Stimulated activated CD4-positive, alpha-beta T cell treated with anti-CD3 and anti-CD28 coated beads, Interleukin-2, amount 100 ng/mL, for 48 hours (primary cell): ENCODE measurements at places on chromosomes 6 and 20.

- no peak for DNase-seq
These were observed 16.8 kb downstream of the LAMA4 start for GRCh38 chr6:112237595-112237994.

DNA sequence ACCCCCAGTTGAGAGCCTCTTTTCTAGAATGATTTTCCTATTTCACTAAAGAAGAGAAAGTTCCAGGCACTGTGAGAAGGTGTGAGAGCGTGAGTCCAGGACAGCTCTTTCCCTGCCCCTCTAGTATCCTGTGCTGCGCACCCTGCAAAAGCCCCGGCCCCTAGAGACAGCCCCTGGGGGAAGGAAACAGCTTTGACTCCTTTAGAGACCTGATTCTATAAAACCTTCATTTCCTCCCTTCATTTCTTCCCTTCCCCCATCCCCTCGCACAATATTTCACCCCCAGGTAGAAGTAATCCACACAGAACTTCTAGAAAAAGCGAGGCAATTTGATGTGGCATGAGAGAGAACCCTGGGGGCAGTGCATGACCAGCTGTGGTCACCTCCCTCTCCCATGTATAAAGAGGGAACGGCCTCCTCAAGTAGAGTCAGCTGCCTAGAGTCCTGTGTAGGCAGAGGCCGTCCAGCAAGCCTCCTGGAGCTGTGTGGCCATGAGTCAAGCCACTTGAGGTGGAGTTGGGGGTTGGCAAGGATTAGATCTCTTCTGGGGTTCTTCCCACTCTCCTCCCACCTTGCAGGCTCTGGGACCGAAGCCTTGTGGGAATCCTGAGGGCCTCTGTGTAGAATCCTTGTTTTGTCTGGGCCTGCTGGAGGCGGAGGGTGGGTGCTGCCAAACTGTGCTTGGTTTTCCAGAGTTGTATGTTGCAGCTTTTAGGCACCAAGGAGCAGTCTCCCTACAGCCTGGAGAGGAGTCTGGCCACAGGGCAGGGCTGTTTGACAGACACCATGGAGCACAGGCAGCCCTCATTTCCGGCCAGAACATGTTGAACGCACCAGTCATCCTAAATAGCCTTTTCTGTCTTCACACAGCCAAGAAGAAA is 41.7 kb downstream of the CHMP4B start:
- no peak for DNase-seq

DNA sequence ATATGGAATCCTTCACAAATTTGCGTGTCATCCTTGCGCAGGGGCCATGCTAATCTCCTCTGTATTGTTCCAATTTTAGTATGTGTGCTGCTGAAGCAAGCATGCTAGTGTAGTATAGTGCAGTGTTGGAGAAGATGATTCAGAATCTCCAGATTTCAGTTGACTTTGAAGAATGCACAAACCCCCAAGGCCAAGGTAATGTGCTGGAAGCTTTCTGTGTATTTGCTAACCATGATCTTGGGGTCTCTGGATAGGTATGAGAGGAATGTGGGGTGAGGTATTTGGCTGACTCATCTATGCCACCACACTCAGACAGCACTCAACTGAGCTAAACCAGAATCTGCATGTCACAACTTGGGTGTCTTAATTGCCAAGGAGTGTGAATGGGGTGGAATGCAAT is 42.6 kb upstream of the DEK start:
- no peak for DNase-seq

DNA sequence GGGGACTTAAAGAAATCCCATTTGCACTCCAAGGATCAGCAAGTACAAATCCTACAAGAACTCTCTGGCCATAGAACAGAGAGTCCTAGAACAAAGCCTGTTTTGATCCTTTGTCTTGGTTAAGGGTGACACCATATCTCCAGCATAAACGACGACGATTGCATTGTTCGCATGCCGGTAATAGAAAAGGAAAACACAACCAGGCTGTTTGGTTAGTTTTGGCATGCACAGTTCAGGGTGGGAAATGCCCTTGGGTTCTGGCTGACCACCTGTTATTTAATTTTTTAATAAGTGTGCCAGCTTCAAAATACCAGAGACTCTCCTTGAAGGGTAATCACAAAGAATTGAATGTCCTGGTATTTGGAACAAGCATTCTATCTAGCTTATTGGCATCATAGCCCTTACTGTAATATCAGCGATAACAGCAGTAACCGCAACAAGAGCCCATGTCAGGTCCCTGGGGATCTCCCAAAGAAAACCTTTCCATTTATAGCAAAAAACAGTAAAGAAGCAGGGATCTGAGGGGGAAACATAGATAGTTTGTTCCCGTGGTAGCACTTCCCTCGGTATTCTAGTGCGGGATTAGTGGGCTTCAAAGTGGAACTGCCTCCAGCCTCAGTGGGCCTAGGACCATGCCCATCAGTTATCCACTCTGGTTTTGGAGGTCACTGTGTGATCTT is 77.1 kb downstream of the TMEM170B start:
- no peak for DNase-seq

- no peak for DNase-seq
These were observed 932.7 kb downstream of the TFAP2A start for GRCh38 chr6:9482030-9482738.

DNA sequence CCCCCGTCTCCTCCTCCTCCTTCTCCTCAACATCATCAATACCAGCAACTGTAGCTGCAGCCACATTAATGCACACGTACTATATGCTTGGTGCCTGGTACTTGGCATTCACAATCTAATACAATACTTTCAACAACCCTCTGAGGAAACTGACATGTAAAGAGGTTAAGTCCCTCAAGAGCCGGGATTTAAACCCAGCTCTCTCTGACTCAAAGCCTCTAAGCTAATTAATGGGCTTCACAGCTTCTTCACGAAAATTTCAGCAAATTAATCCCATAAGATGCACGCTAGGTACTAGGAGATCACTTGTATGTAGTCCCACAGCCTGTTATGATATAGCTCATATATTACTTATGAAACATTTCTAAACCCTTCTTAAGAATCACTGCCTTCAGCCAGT is 73.1 kb upstream of the IPCEF1 start:
- DNase-seq, result no peak

DNA sequence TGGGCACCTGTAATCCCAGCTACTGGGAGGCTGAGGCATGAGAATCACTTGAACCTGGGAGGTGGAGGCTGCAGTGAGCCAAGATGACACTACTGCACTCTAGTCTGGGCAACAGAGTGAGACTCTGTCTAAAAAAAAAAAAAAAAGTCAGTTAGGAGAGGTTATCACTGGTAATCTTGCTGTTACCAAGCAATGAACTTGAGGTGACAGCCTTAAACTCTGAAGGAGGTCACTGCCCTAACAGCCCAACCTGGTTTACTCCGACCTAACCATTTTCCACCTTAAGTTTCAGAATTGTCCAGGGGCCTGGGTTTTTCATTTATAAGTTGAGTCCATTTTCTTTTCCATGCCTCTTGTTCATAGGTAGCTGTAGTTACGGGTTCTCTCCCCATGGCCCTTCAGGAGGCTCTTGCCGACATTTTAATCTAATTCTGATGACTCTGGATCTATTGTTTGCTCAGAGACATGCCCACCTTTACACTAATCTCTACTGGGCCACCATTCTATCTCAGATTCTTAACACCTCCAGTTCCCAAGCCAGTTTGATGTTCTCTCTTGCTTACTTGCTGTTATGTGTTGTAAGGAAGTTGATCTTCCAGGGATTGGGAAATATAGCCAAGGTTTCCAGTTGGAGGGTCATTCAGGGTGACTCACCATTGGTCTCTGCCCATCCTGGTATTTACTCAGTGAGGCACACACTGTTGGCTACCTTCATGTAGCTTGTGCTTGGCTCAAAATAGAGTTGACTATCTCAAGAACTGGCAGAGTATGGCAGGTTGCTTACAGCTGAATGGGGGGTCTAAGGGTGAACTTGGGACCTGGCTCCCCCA is 29.1 kb downstream of the SHLD1 start:
- DNase-seq, result no peak

- no peak for DNase-seq
These were observed 67.9 kb downstream of the STK35 start for GRCh38 chr20:2169456-2170088.

DNA sequence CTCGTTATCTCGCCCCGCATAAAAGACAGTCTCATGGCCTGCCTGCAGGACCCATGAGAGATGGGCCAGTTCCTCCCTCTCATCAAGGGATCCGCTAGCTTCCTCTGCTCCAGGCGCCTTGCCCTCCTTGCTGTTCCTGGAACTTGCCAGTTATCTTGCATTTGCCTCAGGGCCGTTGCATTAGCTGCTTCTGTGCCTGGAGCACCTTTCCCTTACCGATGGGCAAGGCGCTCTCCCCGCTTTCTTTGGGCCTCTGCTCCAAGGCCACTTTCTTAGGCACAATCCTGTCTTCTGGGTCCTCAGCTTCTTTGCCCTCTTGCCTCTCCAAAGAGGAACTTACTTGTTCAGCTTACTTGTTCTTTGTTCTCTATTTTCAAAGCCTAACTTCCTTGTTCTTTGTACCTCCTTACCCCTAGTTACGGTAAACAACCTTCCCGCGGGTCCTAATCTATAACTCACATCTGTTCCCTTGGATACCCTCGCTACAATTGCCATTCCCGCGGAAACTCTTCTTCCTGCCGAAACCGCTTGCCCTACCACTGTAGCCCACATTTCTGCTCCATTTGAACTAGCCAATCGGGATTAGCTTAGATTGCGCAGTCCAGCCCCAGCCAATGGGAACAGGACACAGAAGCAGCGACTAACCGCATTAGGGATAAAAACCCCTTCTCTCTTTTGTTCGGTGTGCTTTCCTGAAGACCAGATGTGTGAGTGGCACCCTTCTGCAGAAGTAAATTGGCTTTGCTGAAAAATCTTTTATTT is 887 bp upstream of the NSFL1C start:
- DNase-seq, result no peak

DNA sequence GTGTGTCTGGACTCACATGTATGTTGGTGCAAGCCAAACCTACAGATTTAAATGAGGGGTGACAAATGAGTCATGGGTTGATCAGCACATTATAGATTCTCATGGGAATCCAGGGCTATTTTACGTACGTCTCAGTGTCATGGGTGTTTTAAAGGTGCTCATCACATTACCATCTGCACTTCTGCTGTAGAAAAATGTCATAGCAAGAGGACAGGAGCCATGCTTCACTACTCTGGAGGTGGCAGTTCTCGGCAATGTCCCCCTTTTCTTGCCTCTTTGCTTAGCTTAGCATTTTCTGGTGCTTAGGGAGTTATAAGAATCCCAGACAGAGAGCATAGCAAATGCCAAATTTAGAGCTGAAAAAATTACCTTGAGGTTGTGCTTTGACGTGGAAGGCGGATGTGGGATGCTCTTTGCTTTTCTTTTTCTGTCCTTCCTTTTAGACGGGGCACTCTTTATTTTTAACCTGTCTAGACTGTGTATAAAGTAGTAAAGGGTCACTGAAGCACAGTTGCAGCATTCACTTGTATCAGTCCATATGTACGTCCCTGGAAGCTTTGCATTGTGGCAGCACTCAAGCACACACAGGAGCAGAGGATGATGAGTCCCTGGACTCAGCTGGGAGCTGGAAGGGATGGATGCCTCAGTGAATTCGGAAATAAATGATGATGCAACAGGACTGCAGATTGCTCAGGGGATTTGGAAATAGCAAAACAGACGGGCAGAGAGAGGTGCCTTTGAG is 139.7 kb downstream of the SYNDIG1 start:
- no peak for DNase-seq

GRCh38 chr6:168060521-168060931 is 18.5 kb downstream of the FRMD1 start:
- no peak for DNase-seq

DNA sequence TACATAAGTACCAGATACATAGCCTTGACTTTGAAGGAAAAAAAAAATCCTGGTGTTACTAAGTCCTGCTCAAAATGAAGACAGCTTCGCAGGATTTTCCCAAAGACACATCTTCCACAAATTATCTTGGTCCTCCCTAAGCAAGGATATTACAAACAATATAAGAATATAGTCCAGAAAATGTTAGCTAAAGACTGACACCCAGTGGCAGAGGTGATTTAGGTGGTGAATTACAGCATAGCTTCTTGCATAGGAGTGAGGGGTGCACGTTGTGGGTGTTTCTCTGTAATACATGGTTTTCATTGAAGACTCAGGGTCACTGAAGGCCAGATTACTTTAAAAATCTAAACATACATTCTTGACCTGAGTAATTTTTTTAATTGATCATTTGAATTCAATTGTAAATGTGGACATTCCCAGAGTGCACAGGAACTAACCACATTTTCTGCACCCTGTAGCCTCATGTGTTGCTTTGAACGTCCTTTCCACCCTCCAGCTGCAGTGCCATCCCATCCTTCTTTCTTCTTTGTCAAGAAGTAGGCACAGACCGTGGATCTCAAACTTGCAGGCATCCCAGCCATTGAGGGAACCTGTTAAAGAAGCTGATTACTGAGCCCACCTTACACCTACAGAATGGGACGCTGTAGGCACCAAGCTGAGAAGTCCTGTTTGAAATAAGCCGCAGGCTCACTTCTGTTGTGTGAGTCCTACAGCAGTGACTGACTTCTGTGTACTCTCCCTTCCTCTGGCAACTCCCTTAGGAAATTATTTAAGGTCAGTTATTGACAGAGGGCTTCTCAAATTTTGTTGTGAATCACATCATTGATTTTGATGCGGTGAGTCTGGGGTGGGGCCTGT is 102.6 kb downstream of the PERP start:
- no peak for DNase-seq

GRCh38 chr6:90458353-90459224 is 128.3 kb downstream of the MAP3K7 start:
- DNase-seq, result peak; percentile 74

DNA sequence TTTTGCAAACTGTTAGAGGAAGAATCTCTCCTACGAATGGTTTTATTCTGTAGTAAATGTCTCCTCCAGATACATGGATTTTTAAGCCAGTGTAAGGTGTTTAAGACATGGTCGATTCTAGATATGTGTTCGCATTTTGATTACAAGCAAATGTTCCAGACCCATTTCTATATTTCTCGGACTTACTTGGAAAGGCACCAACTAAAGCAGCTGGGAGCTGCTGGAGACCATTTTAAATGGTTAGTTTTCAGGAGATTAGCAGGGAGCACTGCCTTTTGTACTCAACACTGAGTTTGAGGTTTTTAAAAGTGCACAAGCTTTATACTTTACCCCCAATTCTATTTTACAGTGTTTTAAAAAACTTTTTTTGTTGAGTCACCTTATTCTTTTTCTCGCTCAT is 857.0 kb downstream of the KIF16B start:
- no peak for DNase-seq

GRCh38 chr6:140581601-140582000 is 1207.2 kb upstream of the CITED2 start:
- DNase-seq, result no peak

- DNase-seq, result no peak
These were observed 4.0 kb upstream of the NNAT start for GRCh38 chr20:37516811-37517750.

DNA sequence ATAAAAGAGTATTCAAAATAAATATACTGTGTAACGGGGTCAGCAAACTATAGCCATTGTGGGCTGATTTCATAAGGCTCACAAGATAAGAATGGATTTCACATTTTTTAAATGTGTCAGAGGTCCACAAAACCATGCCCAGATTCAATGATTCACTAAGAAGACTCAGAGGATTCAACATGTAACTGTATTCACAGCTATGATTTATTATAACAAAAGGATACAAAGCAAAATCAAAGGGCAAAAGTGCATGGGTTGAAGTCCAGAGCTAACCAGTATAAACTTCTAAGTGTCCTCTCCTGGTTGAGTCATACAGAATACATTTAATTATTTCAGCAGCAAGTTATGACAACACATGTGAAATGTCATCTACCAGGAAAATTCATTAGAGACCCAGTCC is 49.2 kb downstream of the TBC1D32 start:
- DNase-seq, result no peak

- no peak for DNase-seq
These were observed 49.8 kb downstream of the KCTD20 start for GRCh38 chr6:36492621-36493020.
